CD8-positive, alpha-beta T cell (primary cell): ENCODE measurements at places on chromosomes 7 and 10.
A peak's percentile ranks its signal among the peaks of the same experiment; 100 is the strongest.

DNA sequence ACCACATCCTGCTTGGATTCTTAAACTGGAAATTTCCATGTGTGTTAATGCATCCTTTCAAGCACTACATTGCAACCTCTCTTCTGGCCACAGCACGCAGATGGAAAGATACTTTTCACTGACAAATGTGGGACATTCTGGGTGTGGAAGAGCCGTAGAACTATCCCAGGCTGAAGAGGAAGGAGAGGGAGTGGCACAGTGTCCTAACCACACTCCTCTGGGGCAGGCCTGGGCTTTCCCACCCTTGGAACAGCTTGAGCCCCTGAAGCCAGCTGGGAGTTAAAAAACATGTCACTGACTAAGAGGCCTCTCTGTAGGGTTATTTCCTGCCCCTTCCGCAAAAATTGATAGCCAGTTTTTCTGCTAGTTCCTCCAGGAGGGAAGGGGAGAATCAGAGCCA lies 34.0 kb upstream of the DNMBP start:
- no peak for DNase-seq

DNA sequence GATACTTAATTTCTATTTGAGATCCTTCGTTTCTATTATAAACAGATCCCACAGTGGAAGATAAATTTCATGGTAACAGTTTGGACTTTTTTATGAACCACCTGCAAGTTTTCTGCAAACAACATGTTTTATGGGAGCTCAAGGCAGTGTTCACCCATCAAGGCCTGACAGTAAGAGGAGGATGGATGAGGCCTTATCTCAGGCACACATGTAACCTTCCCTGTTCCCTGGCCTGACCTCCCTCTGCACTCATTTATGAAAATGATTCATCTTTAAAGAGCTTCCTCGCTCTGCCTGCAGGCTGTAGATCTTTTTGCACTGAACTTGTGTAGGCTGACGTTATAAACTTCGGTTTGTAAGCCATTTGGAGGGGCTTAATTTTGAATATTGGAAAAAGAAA lies 500.1 kb downstream of the GATA3 start:
- no peak for DNase-seq

- DNase-seq: no peak
Observed at GRCh38 chr10:50991456-50992355, 82.6 kb upstream of the PRKG1 start.

DNA sequence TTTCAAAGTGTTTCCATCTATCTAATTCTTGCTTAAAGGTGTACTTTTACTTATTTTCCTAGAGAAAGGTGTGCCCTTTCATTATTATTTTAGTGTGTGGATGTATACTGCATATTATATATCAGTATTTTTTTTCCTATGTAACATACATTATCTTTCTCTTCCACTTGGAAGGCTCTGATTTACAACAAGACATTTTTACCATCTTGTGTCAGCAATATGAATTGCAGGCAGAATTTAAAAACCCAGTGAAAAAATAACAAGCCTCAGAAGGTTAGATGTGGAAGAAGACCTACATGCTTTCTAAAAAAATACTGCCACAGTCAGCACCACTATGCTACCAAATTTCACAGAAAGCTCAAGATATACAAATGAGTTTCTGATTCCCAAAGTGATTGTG lies 327.7 kb upstream of the STEAP1 start:
- DNase-seq: no peak

- no peak for DNase-seq
Observed at GRCh38 chr10:97096261-97097083, 89.3 kb downstream of the SLIT1 start.

GRCh38 chr7:85806321-85806720 lies 619.5 kb upstream of the SEMA3D start:
- no peak for DNase-seq

GRCh38 chr7:18020138-18020715 lies 7.4 kb downstream of the PRPS1L1 start:
- DNase-seq: no peak

GRCh38 chr7:12884856-12885440 lies 197.5 kb downstream of the ARL4A start:
- no peak for DNase-seq

GRCh38 chr10:91357497-91357896 lies 52.6 kb upstream of the HECTD2 start:
- no peak for DNase-seq

DNA sequence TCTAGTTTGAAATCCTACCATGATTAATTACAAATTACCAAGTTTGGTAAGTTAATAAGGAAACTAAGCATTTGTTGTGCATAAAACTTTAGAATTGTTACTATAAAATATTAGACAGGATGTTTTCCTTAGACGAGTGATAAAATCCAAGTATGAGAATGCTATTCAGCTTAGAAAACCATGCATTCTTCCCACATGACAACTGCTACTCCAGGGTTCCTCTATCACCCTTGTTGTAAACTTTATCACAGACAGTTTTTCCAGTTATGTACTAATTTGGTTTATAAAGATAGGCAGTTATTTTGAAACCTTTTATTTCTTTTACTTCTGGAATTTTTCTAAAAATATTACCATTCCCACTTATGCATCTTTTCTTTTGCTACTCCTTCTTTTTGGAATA lies 52.0 kb downstream of the SIRT1 start:
- DNase-seq: no peak

- no peak for DNase-seq
Observed at GRCh38 chr10:18773180-18773579, 113.9 kb downstream of the ARL5B start.

- peak; percentile 3 for DNase-seq
Observed at GRCh38 chr10:119693262-119693957, 32.4 kb upstream of the INPP5F start.

DNA sequence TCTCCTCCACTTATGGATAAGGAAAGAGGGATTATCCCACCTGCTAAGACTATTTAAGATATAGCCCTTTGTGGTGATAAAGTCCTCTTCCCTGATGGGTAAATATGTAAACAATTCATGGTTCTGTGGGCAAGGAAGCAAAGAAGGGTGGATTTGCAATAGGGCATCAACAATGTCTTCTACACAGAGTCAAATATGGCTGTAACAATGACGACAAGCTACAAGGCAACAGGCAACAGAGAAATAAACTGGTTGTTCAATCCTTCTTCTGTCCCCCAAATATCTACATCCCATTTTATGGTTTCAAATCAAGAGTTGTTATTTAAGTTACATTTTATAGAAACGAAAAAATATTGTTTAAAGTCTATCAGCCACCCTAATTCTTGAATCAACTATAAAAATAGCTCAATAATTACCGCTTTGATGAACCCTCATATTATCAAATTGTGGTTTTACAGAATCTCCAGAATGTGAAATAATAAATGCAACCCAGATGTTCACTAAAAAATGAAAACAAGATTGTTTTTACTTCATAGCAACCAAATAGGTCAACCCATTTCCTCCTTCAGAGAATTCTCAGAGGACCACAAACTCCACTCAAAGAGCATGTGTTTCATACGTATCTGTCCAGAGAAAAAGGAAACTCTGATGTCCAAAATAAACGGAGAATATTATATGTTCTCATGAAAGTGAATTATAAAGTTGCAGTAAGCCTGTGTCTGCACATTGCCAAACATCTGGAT lies 13.8 kb downstream of the CYTH3 start:
- DNase-seq: no peak

- DNase-seq: no peak
Observed at GRCh38 chr7:142438923-142439515, 181.2 kb upstream of the PRSS58 start.

- DNase-seq: no peak
Observed at GRCh38 chr10:106643473-106643872, 521.0 kb downstream of the SORCS1 start.

DNA sequence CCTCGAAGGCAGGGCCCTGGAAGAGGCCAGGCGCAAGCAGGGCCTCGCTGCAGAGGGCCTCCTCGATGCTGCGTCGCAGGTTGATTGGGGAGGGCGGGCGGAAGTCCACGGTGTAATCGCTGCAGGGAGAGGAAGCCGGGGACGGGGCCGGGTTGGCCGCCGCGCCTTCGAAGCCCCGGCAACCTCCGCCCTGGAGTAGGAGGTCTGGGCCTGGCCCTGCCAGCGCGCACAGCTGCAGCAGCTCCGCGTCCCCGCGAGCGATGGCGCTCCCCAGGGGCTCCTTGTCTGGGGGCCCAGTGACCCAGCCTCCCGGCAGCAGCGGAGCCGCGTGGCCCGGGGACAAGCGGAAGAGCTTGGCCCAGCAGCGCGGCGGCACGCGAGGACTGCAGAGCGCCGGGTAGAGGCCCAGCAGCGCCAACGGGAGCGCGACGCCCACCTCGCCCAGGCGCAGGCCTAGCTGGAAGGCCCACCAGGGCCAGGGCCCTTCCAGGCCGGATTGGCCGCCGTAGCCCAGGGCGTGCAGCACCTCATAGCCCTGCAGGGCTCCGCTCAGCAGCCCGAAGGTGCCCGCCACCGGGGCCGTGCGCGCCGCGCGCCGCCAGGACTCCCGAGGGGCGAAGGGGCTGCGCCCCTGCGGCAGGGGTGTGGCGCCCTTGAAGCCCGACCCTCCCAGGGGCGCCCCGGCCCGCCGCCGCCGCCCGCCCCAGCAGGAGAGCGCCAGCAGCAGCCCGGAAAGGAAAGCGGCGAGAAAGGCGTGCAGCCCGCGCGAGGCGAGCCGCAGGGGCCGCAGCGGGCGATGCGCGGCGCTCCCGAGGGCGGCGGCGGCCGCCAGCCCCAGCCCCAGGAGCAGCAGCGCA lies 7.8 kb upstream of the RBM28 start:
- peak; percentile 59 for DNase-seq

- no peak for DNase-seq
Observed at GRCh38 chr7:102167254-102167653, 119.4 kb upstream of the SH2B2 start.

DNA sequence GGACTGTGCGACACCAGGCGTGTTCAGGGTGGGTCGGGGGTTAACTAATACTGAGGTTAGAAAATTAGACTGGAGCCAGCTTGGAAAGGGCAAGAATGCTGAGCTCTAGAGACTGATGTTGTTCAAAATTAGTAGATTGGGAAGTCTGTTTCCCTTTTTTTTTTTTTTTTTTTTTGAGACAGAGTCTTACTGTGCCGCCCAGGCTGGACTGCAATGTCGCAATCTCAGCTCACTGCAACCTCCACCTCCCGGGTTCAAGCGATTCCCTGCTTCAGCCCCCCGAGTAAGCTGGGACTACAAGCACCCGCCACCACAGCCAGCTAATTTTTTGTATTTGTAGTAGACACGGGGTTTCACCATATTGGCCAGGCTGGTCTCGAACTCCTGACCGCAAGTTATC lies 2.7 kb upstream of the CPVL start:
- no peak for DNase-seq

GRCh38 chr10:73889014-73889413 lies 14.7 kb upstream of the CAMK2G start:
- DNase-seq: no peak

GRCh38 chr7:32680259-32681173 lies 185.2 kb downstream of the AVL9 start:
- DNase-seq: no peak

DNA sequence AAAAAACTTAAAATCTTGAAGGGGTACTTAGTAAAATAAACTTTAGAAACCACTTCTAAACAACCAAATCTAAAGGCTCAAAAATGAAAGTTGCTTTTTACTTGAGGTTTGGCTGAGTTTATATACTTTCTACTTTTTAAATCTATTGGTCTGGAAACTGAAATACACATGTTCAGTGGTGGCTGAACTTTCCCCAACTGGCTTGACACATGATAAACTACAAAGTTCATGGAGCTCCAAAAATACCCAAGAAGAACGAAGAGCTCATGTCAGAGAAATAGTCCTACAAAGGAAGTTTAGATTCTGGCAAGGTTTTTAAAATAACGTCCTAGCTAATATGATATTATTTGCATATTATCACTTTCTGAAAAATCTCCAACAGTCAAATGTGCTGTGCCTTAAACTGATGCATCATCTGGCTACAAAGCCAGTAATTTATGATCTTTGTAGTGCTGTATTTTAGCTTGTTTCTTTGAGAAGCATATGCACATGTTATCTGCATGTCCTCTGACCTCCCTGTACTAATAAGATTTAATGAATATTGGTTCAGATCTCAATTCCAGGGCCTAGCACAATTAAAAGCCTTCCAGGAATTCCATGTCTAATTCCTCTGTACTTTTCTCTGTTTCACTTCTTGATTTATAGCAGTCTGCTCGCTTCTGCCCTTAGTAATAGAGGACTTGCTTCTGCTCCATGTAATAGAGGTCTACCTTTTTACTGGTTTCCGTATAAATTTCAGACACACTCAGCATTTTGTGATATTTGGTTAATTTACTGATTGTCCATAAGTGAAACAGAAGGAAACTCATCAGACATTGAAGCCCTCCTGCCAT lies 28.2 kb downstream of the SEMA3C start:
- DNase-seq: no peak

GRCh38 chr10:114899982-114900381 lies 38.0 kb upstream of the TRUB1 start:
- no peak for DNase-seq

DNA sequence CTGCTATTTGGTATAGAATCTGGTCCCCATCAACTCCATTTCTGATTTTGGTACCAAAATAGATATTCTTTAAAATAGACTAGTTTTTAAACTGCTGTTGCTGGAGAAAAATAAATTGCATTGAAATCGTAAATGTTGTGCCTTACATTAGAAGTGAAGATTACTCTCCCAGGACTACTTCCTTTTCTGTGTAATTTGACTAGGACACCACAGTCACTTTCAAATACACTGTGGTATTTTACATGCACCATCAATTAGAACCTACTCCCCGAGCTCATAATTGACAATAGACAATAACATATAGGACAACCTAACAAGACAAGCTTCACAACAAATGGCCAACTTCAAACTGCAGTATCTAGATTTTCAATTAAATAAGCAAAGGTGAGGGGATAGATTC lies 211.5 kb downstream of the DGKB start:
- no peak for DNase-seq

DNA sequence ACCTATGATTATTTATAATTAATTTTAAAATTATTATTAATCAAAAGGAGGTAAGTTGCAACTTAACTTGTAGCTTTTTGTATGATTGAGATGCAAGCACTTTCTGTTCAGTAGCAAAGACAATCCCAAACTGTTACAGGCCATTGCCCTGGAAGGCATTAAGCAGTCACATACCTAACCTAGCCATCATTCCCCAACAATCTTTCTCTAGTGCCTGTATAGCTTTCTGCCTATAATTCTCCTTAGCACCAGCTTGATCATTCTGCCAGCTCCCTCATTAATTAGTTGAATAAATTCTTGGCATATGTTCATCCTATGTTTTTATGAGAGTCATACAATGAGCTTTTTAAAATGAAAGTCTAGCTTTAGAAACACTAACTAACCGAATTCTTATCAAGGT lies 178.9 kb upstream of the TMEM106B start:
- no peak for DNase-seq
